Foreskin keratinocyte (primary cell): ENCODE measurements at places on chromosomes 13 and 19. TPM values are rescaled to one million over a fixed set of nuclear protein-coding genes. Genes with fewer than 3 reads are reported as not detected.

The MYADM gene
- total RNA-seq = 22.8 and 31.4 TPM in 2 replicates

The POGLUT2 gene
- 12.5 and 14.1 TPM in 2 replicates for total RNA-seq

The NOTCH3 gene
- total RNA-seq = 0.21 and 0.24 TPM in 2 replicates

The CLEC11A gene
- total RNA-seq = 1.7 and 2.1 TPM in 2 replicates

The FPR1 gene
- 0.46 TPM in 1 of 2 replicates, not detected in the other for total RNA-seq

The BEST2 gene
- not detected in 2 replicates for total RNA-seq

The APOC4 gene
- total RNA-seq = not detected in 2 replicates
